Cerebellar cortex (tissue), 1 donor: ENCODE measurements at places on chromosomes 13 and 19.
A peak's percentile ranks its signal among the peaks of the same experiment; 100 is the strongest.

DNA sequence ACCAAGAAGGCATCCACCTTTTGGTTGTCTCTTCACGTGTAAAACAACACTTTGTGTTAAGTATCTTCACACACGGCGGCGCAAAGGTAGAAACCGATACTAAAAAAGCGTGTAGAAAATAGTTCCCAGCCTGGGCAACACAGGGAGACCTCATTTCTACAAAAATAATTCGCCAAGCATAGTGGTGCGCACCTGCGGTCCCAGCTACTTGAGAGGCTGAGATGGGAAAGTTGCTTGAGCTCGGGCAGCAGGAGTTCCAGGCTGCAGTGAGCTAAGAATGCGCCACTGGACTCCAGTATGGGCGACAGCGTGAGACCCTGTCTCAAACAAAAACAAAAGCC lies 573 bp upstream of the ERCC5 start:
- no peak for DNase-seq

GRCh38 chr13:74132776-74133656 lies 1.2 kb downstream of the KLF12 start:
- DNase-seq, result peak; percentile 45

DNA sequence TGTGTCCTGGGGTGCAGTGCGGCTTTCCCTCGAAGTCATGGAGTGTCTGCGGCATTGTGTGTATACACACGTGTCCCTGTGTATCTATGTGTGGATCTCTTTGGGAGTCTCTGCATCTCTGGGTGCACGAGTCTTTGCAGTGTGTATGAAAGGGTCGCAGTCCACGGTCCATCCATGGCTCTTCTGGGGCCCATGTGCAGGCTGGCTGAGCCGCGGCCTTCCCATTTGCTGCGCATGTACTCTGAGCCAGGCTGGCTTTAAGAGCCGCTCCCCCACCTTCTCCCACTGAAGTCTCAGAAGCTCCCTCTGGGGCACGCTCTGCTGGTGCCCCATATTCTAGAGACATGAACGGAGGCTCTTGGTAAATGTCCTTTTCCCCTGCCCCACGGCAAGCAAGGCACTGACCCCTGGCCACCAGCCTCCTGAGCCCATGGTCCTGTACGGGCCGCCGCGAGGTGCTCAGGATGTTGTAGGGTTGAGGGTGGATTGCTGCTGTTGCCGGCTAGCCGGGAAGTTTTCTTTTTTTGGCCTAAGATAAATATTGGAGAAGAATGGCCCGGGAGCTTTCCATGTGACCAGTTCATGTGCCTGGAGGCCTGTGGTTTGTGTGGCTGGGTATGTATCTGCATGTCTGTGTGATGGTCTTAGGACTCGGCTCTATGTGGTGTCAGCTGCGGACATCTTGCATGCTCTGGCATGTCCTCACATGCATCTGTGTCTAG lies 31.9 kb downstream of the PAK4 start:
- no peak for DNase-seq

DNA sequence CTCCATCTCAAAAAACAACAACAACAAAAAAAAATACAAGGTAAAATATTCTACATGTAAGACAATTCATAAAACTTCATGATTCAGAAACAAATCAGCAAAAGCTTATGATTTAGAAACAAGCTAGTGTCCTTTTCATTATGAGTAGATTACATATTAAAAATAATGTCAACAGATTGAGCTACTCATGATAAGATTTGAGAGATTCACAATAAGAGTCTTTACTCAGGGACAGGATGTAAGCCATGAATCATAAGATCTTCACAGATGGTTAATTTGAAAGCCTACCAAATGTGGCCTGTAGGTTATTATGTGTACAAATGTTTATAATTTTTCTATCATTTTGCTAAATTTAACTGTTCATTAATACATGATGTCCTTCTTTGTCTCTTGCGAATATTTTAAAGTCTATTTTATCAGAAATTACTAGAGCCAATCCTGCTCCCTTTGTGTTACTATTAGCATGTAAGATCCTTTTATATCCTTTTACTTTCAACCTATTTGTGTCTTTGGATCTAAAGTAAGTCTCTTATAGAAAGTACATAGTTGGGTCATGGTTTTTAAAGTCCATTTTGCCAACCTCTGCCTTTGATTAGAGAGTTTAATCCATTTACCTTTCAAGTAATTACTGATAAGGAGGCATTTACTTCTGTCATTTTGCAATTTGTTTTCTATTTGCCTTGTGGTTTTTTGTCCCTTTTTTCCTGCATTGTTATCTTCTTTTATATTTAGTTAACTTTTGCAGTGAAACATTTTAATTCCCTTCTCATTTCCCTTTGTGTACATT lies 68.3 kb upstream of the RXFP2 start:
- DNase-seq, result no peak

GRCh38 chr19:42048992-42049391 lies 21.0 kb downstream of the GRIK5 start:
- DNase-seq, result no peak

DNA sequence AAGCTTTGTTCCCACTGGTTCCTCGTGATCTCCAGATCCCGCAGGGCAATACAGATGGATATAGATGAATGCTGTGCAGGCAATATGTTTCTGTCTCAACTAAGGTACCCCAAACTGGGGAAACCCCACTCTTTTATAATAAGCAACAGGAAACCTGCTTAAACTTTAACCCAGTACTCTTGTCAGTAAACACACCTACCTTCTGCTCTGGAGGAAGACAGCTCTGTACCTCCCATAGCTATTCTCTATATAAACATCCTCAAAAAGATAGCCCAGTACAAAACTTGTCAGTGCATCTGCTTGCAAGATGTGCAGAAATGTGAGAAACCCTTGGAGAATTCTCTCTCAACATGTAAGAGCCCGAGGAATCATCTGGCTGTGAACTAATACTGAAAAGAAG lies 583.6 kb downstream of the OLFM4 start:
- DNase-seq, result no peak

GRCh38 chr13:99913167-99913566 lies 58.4 kb downstream of the ZIC5 start:
- no peak for DNase-seq

DNA sequence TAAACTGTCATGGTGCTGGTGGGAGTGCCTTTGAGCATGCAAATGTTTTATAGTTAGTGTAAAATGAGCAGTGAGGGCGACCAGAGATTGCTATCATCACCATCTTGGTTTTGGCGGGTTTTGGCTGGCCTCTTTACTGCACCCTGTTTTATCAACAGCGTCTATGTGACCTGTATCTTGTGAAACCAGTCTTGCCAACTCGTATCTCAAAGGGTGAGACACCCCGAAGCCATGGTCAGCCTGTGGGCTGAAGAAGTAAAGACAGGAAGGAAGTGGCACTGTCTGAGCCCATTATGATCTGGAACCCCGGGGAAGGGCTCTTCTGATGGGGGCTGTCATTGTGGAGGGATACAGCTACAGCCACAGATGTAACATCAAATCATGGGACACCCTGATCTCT lies 81.5 kb upstream of the FAM216B start:
- DNase-seq, result no peak

- DNase-seq, result no peak
These were observed 8.8 kb downstream of the NOTCH3 start for GRCh38 chr19:15191982-15192381.

GRCh38 chr13:97423300-97424045 lies 10.5 kb upstream of the RAP2A start:
- no peak for DNase-seq

DNA sequence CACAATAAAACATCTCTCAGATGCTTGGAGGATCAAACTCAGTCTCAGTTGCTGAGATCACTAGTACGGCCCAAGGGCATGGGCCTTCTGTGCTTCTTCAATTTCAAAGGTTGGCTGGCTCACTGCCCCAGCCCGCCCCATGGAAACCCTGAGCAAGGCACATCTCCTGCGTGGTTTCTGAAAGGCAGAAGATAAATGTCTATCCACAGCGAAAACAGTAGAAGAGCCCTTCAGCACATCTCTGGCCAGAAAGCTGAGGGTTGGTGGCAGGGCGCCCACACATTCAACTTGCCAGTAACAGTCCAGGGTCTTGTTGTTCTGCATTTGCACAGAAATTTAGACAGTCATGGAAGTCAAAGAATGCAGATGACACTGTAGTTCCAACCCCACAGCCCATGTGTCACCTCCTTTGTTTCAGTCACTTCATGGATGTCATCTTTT lies 24.0 kb upstream of the KATNAL1 start:
- no peak for DNase-seq

- no peak for DNase-seq
These were observed 2.9 kb upstream of the C13orf42 start for GRCh38 chr13:51113969-51114368.

DNA sequence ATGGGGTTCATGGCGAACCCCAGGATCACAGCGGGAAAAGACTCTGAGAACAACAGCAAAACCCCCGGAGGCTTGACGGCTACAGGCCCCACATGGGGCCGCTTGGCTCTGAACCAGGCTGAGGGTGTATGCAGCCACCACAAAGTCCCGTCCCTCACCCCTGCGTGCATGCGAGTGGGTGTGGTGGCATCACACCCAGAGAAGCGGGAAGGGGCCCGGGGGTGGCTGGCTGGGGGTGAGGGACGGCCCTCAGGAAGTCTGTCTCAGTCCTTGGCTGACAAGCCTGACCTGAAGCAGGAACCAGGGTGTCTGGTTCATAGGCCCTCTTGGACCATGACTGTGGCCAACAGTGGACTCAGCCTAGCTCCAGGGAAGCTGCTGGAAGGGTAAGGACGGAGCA lies 34.2 kb downstream of the CEBPG start:
- DNase-seq, result no peak

DNA sequence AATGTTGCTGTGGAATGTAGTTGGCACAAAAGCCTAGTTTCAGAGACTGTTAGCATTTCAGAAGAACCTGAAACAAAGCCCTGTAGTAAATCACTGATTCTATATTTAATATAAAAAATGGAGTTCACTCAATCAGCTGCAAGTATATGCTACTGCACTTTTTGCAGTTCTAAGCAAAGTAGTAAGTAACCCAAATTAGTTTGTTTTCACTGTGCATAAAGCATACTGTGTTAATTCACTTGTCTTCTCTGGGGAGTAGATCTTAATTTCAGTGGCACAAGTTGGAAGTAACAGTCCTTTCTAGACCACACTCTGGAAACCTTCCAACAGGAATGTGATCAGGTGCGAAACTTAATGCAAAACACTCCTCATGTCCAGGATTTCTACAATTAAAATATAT lies 139.3 kb downstream of the DACH1 start:
- no peak for DNase-seq

DNA sequence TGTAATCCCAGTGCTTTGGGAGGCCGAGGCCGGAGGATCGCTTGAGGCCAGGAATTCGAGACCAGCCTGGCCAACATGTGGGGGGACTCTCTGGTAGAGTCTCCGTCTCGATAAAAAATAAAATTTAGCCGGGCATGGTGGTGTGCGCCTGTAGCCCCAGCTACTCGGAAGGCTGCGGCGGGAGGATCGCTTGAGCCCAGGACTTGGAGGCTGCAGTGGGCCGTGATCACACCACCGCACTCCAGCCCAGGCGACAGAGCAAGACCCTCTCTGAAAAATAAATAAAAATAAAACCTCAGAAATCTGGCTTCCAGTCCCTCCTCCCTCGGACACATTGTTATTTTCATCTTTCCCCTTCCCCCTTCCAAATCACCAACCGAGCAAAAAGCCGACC lies 332 bp downstream of the IRGQ start:
- DNase-seq, result no peak

- DNase-seq, result no peak
These were observed 127.7 kb downstream of the VWA8 start for GRCh38 chr13:41833201-41833600.

GRCh38 chr19:46919324-46919723 lies 58.5 kb downstream of the ARHGAP35 start:
- DNase-seq, result no peak

- peak; percentile 22 for DNase-seq
These were observed 4.2 kb upstream of the TEX29 start for GRCh38 chr13:111316161-111316730.

DNA sequence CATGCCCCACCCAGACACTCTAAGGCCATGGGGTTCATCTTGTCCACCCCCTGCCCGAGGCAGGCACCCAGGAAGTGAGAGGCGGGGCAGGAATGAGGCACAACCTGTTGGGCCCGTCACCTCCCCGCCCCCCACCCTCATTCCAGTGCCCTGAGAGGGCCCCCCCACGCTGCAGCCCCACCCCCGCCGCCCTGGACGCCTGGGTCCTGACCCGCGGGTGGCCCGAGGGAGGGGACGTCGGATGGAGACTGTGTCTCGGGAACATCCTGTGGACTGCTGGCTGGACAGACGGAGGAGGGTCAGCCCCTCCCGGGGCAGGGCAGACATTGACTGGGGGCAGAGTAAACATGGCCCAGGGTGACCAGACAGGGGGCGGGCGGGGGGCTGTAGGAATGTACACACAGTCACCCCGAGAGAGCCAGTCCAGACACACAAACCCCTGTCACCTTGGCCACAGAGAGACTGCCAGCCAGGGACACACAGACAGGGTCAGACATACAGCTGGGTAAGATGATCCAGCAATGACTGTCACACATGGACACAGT lies 7.4 kb upstream of the JUNB start:
- DNase-seq, result no peak
